Stimulated activated naive CD4-positive, alpha-beta T cell treated with Interleukin-2 at 50 U/mL for 16 hours (primary cell): ENCODE measurements at places on chromosomes 1 and 21.

DNA sequence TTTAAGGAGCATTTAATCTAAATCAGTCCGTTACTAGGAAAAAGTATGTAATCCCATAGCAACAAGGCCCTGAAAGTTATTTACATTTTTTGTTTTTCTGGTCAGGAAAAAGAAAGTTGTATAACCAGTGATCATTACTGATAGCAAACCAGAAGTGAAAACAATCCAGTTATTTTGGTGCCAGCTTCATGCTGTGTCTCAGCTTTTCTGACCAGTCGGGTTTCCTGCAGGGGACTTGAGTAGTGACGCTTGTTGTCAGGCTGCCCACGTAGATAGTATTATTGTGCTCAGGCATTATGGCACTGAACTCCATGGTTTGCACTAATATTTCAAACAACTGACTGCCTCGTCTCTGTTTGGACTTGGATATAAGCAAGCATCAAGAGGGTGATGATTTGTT lies 55.2 kb downstream of the SASS6 start:
- no peak for DNase-seq

DNA sequence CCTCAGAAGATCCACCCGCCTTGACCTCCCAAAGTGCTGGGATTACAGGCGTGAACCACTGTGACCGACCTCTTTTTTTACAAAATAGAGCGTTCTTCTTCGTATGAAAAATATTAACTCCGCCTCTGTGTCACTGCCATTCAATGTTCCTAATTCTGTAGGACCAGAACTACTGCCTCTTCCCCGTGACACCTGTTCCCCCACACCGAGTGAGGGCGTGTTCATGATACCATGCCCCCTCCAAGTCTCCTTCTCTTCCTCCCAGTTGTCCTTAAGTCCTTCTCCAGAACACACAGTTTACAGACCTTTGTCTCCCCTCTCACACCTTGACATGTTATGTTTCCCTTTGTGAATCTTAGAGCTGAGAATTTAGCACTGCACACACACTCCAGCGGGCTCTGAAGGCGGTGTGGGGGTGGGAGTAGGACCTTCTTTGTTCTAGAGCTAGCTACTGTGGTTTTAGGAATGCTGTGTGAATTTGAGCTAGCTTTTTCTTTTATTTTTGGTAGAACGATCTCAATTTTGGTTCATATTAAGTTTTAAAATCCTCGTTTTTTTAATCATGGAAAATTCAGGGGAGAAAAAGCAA lies 82.4 kb upstream of the LPGAT1 start:
- no peak for DNase-seq

DNA sequence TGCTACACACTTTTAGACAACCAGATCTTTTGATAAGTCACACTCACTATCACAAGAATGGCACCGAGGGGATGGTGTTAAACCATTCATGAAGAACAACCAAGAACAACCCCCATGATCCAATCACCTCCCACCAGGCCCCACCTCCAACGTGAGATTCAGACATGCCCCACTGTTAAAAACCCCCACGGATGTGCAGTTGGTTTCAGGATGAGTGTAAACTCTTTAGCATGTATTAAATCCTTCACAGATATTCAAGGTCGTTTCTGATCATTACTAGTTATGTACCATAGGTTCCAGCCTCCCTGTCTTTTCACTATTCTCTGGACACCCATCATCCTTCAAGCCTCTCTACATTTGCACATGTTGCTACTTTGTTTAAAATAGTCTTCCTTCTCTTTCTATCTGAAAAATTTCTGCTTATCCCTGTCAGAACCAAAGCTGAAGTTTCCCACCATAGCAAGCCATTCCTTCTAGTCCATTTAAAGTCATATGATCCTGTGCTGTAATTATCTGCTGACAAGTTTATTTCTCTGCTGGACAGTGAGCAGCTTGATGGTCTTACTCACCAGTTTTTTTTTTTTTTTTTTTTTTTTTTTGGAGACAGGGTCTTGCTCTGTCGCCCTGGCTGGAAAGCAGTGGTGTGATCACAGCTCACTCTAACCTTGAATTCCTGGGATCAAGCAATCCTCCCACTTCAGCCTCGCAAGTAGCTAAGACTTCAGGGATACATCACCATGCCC lies 36.8 kb downstream of the MAP10 start:
- DNase-seq: no peak

- no peak for DNase-seq
These were observed 169.7 kb upstream of the RAB4A start for GRCh38 chr1:229101011-229101871.
